ENCODE measurements at places on chromosomes 7 and 10.

DNA sequence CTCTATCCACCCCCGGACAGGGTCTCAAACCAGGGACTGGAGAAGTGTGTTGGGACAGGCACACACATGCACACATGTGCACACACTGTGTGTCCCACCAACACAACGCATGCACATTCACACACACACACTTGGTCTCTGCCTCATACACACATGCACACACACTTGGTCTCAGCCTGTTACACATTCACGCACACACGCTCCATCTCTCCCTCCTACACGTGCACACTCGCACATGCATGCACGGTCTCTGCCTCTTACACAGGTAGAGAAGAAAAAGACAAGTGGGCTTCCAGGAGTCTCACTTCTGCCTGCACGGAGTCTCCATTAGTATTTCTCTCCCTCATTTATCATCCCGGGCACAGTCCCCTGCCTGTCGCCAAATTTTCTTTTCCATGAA lies 171.2 kb downstream of the EBF3 start:
- no peak for DNase-seq

- no peak for DNase-seq
These were observed 20.4 kb downstream of the SSMEM1 start for GRCh38 chr7:130227883-130228575.

GRCh38 chr10:13390604-13391522 lies 42.8 kb upstream of the SEPHS1 start:
- DNase-seq: no peak

DNA sequence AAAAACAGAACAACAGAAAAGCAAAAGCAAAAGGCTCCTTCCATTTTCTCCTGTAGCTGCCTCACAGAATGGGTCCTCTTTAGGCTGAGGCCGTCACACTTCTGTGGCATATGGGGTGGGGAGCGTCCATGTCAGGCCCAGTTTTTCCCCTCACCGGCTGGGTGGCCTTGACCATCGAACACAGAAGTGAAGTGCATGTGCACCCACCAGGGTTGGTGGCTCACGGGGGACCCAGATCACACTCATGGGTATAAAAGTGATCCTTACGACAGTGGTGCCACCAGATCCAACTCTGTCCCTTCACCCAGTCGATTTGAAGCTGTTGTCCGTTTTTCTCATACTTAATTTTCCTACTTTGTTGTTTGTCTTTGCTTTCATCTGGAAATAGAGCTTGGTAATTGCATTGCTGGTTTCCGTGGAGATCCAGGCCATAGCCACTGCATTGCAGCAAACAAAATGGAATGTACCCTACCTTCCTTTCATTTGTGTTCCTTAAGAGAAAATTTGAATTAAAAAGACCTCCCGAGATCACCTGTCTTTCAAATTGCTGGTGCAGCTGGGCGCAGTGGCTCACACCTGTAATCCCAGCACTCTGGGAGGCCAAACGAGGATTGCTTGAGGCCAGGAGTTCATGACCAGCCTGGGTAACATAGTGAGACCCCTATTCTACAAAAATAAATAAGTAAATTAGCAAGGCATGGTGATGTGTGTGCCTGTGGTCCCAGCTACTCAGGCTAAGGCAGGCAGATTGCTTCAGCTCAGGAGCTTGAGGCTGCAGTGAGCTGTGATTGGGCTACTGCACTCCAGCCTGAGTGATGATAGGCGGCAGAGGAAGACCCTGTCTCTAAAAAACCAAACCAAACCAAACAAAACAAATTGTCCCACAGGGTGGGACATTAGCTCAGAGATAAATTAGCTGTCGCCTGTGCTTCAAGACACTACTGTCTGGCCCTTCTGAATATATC lies 10.7 kb upstream of the GJD4 start:
- no peak for DNase-seq

- no peak for DNase-seq
These were observed 24.1 kb upstream of the NRCAM start for GRCh38 chr7:108480311-108480710.

DNA sequence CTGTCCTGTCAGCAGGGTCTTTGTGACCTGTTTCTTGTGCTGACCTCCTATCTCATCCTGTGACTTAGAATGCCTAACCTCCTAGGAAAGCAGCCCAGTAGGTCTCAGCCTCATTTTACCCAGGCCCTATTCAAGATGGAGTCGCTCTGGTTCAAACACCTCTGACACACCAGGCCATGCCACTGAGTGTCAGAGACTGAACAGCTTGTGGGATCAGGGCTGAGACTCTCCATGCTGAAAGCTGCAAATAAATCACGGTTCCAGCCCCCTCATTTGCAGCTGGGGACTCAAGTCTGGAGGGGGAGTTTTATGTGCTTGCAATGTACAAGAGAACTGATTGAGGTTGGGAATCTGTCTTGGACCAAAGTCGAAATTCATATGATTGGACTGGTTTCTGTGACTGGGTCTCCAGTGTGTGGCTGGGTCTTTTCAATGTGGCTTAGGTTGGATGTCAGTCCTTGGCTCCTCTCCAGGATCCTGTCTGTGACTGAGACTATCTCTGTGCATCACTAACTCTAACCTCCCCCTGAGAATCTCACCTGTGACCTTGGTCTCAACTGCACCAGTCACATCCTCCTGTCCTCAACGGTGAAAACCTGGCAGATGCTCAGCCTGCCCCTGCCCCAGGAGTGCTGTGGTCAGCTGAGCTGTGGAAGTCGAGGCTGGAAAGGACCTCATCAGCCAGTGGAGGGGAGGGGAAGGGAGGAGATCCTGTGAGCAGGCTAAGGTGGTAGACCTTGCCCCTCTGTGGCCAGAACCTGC lies 11.7 kb downstream of the PRF1 start:
- no peak for DNase-seq

DNA sequence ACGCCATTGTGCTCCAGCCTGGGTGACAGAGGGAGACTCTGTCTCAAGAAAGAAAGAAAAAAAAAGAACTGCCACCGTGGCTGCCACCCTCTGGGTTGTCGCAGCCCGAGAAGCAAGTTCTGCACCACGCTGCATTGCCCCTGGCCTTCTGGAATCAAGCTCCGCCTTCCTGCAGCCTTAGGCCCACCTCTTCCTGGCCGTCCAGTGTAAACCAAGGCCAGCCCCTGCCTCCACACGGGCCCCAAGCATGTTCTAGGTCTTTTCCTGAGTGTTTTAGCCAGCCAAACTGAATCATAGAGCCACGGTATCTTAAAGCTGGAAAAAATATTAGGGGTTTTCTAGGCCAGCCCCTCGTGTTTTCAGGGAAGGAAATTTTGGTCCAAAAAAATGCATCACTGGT lies 188.9 kb downstream of the CCDC3 start:
- no peak for DNase-seq

GRCh38 chr10:67770537-67770936 lies 67.5 kb downstream of the DNAJC12 start:
- no peak for DNase-seq

DNA sequence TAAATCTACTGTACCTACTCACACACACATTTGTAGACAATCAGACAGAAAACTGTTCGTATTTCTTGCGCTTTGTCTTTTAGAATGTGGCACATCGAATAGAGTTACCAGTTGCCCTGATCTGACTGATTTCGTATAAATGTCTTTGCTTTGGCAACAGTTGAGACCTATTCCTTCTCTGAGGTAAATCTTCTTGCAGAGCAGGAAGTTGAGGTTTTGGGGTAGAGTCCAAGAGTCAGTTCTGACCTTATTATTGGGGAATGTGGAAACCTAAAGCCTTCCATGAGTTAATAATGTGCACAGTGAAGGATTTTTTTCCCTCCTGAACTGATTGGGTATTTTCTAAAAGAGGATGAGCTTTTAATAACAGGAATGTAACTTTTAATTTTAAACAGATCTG lies 135.3 kb downstream of the KIAA1217 start:
- no peak for DNase-seq

DNA sequence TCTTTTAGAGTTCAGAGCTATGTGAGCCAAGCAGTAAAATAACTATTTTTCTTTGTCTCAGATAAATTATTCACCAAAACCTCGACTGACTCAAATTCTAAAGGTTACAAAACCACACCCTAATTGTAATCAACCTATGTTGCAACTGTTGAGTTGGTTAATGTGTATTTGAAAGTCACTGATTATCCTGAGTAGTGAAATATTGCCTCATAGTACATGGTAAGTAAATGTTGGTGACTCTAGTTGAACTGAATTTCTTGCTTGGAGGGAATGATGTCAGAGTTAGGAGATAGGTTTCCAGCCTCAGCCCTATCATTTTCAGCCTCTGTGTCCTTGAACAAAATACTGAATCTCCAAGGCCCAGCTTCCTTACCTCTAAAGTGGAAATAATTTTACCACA lies 3.0 kb upstream of the CYP2C18 start:
- DNase-seq: no peak

- no peak for DNase-seq
These were observed 107.2 kb upstream of the TCERG1L start for GRCh38 chr10:131418681-131419080.

DNA sequence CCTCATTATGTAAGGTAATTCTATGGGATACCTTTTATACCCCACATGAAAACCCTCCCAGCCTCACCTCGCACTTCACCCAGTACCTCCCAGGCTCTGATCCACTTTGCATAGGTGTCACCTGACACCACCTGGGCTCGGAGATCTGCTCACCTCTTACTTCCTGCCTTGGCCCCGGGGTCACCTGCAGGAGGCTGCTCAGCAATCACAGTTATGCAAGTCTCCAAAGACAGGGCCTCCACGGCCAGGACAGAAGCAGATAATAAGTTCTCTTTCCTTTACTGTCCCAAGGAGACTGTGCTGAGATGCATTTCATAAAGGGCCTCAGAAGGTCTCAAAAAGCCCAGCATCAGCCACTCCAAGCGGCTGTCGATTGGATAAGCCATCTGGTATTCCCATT lies 112.4 kb upstream of the PPP2R2D start:
- DNase-seq: peak; percentile 58

GRCh38 chr7:17234030-17234397 lies 64.4 kb upstream of the AHR start:
- no peak for DNase-seq

GRCh38 chr7:140004672-140005071 lies 58.1 kb downstream of the PARP12 start:
- DNase-seq: no peak

DNA sequence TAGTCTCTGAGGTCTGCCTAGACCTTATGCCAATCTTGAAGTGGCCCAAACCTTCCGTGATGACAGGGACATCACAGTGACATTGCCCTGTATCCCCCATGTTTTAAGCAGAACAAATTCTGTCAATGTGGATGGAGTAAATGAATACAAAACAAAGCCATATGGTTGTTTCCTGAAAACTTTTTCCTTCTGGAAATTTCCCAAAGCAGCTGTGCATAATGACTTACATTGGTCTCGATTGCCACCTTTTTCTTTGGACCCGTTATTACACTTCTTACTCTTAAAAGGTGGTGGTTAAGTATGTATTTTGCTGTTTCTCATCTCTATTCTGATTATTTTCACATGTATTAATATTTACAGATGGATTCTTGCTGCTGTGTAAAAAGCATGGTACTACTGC lies 411.2 kb upstream of the KLF6 start:
- DNase-seq: no peak

GRCh38 chr10:107618504-107618994 lies 454.0 kb upstream of the SORCS1 start:
- no peak for DNase-seq

DNA sequence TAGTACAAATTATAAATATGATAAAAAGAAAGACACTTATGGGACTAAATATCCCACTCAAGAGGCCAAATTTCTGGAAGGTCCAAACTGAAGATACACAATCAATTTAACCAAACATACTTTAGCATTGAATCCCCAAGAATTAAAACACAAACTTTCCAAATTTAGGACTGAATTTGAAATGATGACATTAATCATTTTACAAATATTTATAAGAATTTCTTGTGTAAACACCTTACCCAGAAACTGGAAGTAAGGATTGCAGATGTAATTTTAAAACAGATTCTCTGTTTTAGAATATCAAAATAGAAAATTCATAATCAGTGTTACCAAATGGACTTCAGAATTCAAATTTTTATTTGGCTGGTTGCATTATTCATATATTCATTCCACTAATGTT lies 588.2 kb upstream of the KCND2 start:
- DNase-seq: no peak

GRCh38 chr7:41955893-41956675 lies 253.2 kb upstream of the INHBA start:
- DNase-seq: peak; percentile 98

DNA sequence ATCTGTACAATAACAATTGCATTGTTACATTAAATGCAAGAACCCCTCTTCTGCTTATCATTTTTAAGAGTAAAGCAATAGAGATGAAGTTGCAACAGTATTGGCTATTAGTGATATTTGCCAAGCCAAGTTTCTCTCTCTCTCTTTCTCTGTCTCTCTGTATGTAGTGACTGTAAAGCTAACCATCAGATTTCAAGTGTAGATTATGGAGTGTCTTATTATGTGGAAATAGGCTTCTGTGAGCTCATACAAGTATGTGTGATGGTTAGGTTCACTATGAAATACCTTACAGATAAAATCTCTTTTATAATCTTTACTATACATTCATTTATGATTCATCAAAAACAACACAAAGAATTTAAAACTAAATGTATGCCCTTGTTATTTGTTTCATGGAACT lies 28.6 kb upstream of the NRP1 start:
- DNase-seq: no peak

GRCh38 chr10:104049504-104050250 lies 36.0 kb downstream of the COL17A1 start:
- no peak for DNase-seq

DNA sequence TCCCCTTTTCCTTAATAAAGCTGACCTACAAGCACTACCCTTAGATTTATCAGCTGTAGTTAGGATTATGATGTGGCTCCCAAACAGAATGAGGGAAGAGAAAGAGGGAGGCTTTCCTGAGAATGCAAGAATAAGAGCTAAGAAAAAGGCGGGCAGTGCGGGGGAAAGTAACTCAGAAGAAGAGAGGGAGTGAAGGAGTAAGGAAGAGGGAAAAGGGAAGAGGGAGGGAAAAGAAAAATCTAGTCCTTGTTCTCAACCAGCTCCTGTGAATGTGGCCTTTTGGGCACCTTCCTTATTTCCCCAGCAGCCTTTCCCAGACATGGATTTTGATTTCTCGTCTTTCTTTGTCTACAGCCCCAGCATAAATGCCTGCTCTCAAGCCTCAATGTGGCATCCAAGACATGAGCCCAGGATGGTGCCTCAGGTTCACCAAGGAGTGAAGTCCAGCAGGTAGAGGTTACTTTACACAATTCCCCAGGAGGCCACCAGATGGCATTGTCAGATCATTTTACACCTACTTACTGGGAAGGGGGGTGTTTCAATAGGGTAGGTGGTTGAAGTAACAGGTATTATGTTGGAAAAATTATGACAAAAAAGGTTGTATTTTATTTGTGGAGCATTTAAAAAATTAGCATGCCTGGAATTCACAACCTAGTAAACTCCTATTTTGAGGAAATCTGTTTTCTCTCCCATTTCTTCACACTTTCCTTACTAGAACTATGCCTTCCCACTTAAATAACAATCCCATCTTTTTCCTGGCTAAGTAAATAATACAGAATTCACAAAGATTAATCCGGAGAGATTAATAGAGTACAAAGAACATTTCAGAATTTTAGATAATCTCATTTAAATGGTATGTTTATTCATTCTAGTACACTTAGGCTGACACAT lies 106.5 kb downstream of the HTR7 start:
- peak; percentile 83 for DNase-seq

GRCh38 chr10:4947635-4948596 lies 15.3 kb upstream of the AKR1C1 start:
- peak; percentile 62 for DNase-seq

GRCh38 chr7:50189371-50189770 lies 96.3 kb upstream of the ZPBP start:
- no peak for DNase-seq
